Naive thymus-derived CD4-positive, alpha-beta T cell (primary cell): ENCODE measurements at places on chromosomes 16 and 17. TPM values are rescaled to one million over a fixed set of nuclear protein-coding genes. Genes with fewer than 3 reads are reported as not detected.

- no peaks in the 10 kb centered on the region for H3K27me3 ChIP-seq
- no peaks in the 10 kb centered on the region for H3K36me3 ChIP-seq
- H3K4me3 ChIP-seq: no peak overlapping the region
- no peaks in the 10 kb centered on the region for H3K4me1 ChIP-seq
These were observed 73.0 kb upstream of the CNTNAP4 start for GRCh38 chr16:76204249-76204648.

GRCh38 chr17:58310511-58311428, 17.8 kb downstream of the TSPOAP1 start:
- H3K27me3 ChIP-seq: no peaks in the 10 kb centered on the region
- no peaks in the 10 kb centered on the region for H3K4me1 ChIP-seq
- no peak overlapping the region for H3K27ac ChIP-seq
- H3K36me3 ChIP-seq: peaks cover 3% of the 10 kb centered on the region
- H3K4me3 ChIP-seq: no peak overlapping the region
- no peak for DNase-seq

- H3K36me3 ChIP-seq: no peaks in the 10 kb centered on the region
- H3K4me1 ChIP-seq: no peaks in the 10 kb centered on the region
- H3K27me3 ChIP-seq: no peaks in the 10 kb centered on the region
- no peak overlapping the region for H3K4me3 ChIP-seq
- no peak overlapping the region for H3K27ac ChIP-seq
These were observed 96.6 kb downstream of the METRNL start for GRCh38 chr17:83175822-83176622.

GRCh38 chr16:2520097-2520783, at the start of gene AMDHD2:
TSS of gene AMDHD2 (plus strand) at chr16:2520371. CDS start at chr16:2520459, 88 bp downstream.
- no peaks in the 10 kb centered on the region for H3K27me3 ChIP-seq
- DNase-seq: peak; percentile 86
- H3K4me3 ChIP-seq: peak within 1 kb of the TSS; percentile 55
- H3K4me1 ChIP-seq: peaks cover 29% of the 10 kb centered on the region

- no peaks in the 10 kb centered on the region for H3K4me1 ChIP-seq
- peaks cover 48% of the 10 kb centered on the region for H3K36me3 ChIP-seq
- H3K27ac ChIP-seq: no peak overlapping the region
- no peak for DNase-seq
- no peaks in the 10 kb centered on the region for H3K27me3 ChIP-seq
- H3K4me3 ChIP-seq: no peak overlapping the region
These were observed 5.1 kb downstream of the GDPD3 start for GRCh38 chr16:30108059-30108850.

- no peaks in the 10 kb centered on the region for H3K36me3 ChIP-seq
- no peak overlapping the region for H3K27ac ChIP-seq
- no peaks in the 10 kb centered on the region for H3K27me3 ChIP-seq
- no peaks in the 10 kb centered on the region for H3K4me1 ChIP-seq
- DNase-seq: no peak
- no peak overlapping the region for H3K4me3 ChIP-seq
These were observed 27.7 kb upstream of the SLC46A1 start for GRCh38 chr17:28433721-28434120.

GRCh38 chr16:53054670-53055485, at the start of gene CHD9:
TSS of gene CHD9 (plus strand) at chr16:53054991. CDS start at chr16:53156090, 101,099 bp downstream.
- peak within 1 kb of the TSS; percentile 36 for H3K27ac ChIP-seq
- H3K27me3 ChIP-seq: no peaks in the 10 kb centered on the region
- peaks cover 9% of the 10 kb centered on the region for H3K4me1 ChIP-seq
- no peaks in the 10 kb centered on the region for H3K36me3 ChIP-seq
- peak; percentile 59 for DNase-seq

DNA sequence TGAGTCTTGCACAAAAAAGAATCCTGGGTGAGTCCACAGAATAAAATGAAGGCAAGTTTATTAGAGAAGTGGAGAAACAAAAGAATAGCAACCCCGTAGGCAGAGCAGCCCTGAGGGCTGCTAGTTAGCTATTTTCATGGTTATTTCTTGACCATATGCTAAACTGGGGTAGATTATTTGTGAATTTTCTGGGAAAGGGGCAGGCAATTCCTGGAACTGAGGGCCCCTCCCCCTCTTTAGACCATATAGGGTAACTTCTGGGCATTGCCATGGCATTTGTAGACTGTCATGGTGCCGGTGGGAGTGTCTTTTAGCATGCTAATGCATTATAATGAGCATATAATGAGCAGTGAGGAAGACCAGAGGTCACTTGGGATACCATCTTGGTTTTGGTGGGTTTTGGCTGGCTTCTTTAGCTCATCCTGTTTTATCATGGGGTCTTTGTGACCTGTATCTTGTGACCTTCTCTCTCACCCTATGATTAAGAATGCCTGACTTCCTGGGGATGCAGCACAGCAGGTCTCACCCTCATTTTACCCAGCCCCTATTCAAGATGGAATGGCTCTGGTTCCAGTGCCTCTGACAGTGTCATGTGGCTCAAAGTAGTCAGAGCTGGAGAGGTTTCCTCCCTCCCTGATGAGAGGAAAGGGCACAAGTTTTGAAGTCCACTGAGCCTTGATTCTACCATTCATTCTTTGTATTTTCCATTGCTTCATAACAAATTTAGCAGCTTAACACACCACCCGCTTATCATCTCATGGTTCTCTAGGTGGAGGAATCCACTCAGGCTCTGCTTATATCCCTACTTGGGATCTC, 55.7 kb upstream of the LGALS9 start:
- no peaks in the 10 kb centered on the region for H3K27me3 ChIP-seq
- no peak overlapping the region for H3K27ac ChIP-seq
- DNase-seq: no peak
- H3K36me3 ChIP-seq: no peaks in the 10 kb centered on the region

DNA sequence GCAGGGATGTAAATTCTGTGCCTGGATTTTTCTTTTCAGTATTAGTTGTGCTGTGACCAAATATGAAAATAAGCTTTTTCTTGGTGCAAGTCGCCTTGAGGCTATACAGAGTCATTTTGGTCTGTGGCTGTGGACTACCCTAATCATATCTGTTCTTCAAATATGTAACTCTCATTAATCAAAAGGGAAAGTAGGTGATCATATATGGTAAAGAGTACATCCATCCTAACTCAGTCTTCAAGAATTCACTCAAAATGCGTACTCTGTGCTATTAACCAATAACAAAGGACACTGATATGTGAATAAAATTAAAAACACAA, 2.6 kb downstream of the CPD start:
- no peak overlapping the region for H3K27ac ChIP-seq
- no peak for DNase-seq
- H3K27me3 ChIP-seq: no peaks in the 10 kb centered on the region

- no peak overlapping the region for H3K27ac ChIP-seq
- no peaks in the 10 kb centered on the region for H3K36me3 ChIP-seq
- no peaks in the 10 kb centered on the region for H3K27me3 ChIP-seq
- H3K4me3 ChIP-seq: no peak overlapping the region
These were observed 30.8 kb downstream of the VWA3A start for GRCh38 chr16:22123146-22123545.

- DNase-seq: no peak
- H3K27me3 ChIP-seq: no peaks in the 10 kb centered on the region
- no peaks in the 10 kb centered on the region for H3K36me3 ChIP-seq
- H3K27ac ChIP-seq: no peak overlapping the region
- no peaks in the 10 kb centered on the region for H3K4me1 ChIP-seq
- no peak overlapping the region for H3K4me3 ChIP-seq
These were observed 20.8 kb downstream of the WDR45B start for GRCh38 chr17:82627405-82627804.

GRCh38 chr17:64117981-64118979, 11.7 kb downstream of the ERN1 start:
- no peaks in the 10 kb centered on the region for H3K27me3 ChIP-seq
- H3K4me3 ChIP-seq: no peak overlapping the region
- no peaks in the 10 kb centered on the region for H3K36me3 ChIP-seq
- H3K4me1 ChIP-seq: peaks cover 28% of the 10 kb centered on the region
- no peak overlapping the region for H3K27ac ChIP-seq

DNA sequence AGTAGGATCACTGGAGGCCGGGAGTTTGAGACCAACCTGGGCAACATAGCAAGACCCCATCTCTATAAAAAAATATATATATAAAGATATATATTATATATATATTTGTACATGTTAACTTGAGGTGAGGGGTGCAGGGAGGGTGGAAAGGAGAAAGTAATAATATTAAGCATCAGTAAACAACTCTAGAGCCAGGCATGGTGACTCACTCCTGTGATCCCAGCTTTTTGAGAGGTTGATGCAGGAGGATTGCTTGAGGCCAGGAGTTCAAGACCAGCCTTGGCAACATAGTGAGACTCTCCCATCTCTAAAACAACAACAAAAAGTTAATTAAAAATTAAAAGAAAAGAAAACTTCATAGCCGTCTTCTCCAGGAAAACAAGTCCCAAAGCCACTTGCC, 61.7 kb upstream of the SMURF2 start:
- no peaks in the 10 kb centered on the region for H3K36me3 ChIP-seq
- no peaks in the 10 kb centered on the region for H3K4me1 ChIP-seq
- no peak overlapping the region for H3K27ac ChIP-seq

DNA sequence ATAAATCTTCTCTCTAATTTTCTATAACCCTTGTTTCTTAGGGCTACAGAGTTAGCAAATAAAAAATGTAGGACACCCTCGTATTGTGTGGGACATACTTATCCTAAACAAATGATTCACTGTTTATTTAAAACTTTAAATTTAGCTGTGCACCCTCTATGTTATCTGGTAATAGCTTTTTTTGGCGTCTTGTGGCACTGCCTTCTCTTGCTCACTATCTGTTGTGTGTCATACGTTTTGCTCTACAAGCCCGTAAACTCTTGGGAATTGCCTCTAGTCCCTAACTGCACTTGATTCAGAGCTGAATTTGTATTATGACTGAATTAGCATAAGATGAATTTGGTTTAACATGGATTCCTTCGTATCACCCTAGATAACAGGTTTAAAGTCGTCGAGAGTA, 144.3 kb upstream of the MYOCD start:
- no peak for DNase-seq
- H3K36me3 ChIP-seq: no peaks in the 10 kb centered on the region
- no peaks in the 10 kb centered on the region for H3K27me3 ChIP-seq
- no peaks in the 10 kb centered on the region for H3K4me1 ChIP-seq
- no peak overlapping the region for H3K4me3 ChIP-seq

- no peak overlapping the region for H3K4me3 ChIP-seq
- no peaks in the 10 kb centered on the region for H3K36me3 ChIP-seq
- DNase-seq: no peak
- no peaks in the 10 kb centered on the region for H3K4me1 ChIP-seq
- H3K27ac ChIP-seq: no peak overlapping the region
- H3K27me3 ChIP-seq: peaks cover 15% of the 10 kb centered on the region
These were observed 1.7 kb downstream of the OTOP3 start for GRCh38 chr17:74937064-74938051.

GRCh38 chr16:3096362-3096761, 2.7 kb downstream of the ZSCAN10 start:
- DNase-seq: no peak
- no peaks in the 10 kb centered on the region for H3K36me3 ChIP-seq
- H3K4me1 ChIP-seq: peaks cover 36% of the 10 kb centered on the region
- peak overlapping the region; percentile 44 for H3K27ac ChIP-seq
- H3K27me3 ChIP-seq: no peaks in the 10 kb centered on the region

GRCh38 chr17:80619535-80620235, 75.0 kb downstream of the RPTOR start:
- H3K4me1 ChIP-seq: peaks cover 11% of the 10 kb centered on the region
- no peak overlapping the region for H3K27ac ChIP-seq

- H3K27ac ChIP-seq: no peak overlapping the region
- no peak for DNase-seq
- H3K4me1 ChIP-seq: no peaks in the 10 kb centered on the region
- H3K27me3 ChIP-seq: no peaks in the 10 kb centered on the region
- H3K36me3 ChIP-seq: no peaks in the 10 kb centered on the region
These were observed 226.7 kb upstream of the HSBP1 start for GRCh38 chr16:83581082-83581481.

DNA sequence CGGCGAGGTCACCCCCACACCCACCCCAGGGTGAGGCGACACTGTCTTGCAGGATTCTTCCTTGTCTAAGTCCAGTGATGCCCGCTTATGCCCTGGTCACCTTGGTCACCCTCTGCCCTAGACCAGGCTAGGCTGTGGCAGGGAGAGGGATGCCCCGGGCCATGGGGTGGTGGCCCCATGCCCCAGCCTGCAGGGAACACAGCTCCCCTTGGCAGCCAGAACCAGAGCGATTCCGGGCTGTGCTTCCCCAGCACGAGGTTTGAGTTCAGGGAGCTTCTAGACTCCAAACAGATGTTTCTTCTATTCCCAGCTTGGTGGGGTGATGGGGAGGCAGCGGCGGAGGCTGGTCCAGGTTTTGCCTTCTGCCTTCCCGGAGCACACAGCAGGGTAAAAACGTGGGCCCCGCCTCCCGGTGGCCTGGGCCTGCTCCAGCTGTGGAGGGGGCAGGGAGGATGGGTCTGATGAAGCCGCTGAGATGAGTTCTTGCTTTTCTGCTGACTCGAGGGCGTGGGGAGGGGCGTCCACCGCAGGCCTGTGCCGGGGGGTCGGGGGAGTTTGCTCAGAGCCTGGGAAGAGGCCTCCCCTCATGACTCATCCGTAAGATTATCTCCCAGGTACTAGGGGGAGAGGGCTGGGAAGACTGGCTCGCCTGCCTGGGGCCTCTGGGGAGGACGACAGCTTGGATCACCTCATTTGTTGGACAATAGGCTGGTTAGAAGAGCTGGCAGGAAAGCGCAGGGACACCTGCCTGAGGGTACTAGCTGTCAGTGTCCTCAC, 15.4 kb downstream of the SMTNL2 start:
- H3K4me1 ChIP-seq: no peaks in the 10 kb centered on the region
- no peaks in the 10 kb centered on the region for H3K36me3 ChIP-seq
- H3K27me3 ChIP-seq: no peaks in the 10 kb centered on the region
- H3K4me3 ChIP-seq: no peak overlapping the region
- no peak for DNase-seq

DNA sequence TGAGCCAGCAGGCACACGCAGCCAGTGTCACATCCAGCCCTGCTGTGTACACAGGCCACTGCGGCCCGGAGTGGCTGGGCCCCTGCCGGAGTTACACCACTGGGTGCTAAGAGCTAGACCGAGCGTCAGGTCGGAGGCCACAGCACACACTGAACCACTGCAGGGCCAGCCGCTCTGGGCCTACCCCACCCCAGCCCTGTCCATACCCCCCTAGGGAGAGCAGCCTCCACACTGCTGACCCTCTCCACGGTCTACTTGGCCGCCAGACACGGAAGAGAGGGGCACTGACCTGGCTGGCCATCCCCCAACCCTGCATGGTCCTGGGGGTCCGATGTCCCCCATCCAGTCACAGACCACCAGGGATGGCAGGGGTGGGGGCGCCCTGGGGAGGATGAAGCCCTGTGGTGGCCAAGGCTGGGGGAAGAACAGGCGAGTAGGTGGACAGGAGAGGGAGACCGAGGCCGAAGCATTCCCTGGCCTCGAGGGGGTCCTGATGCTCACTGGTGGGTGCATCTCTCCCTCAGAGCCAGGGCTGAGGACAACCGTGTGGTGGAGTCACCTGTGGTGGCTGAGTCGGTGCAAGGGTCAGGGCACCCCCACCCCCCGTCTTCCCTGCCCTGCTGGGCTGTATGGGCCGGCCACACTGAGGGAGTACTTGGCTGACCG, 34.9 kb upstream of the ZC3H18 start:
- no peaks in the 10 kb centered on the region for H3K4me1 ChIP-seq
- H3K27ac ChIP-seq: peak overlapping the region; percentile 51
- no peaks in the 10 kb centered on the region for H3K36me3 ChIP-seq
- H3K27me3 ChIP-seq: no peaks in the 10 kb centered on the region
- H3K4me3 ChIP-seq: peak overlapping the region; percentile 33
- no peak for DNase-seq

Gene TSR1
- 22.9 TPM for total RNA-seq

Gene PRSS36
- 0.69 TPM for total RNA-seq

Gene ZNF624
- 3.8 TPM for total RNA-seq

Gene ARHGAP44
- total RNA-seq: not detected

Gene PLCG2
- total RNA-seq: 85.8 TPM

Gene C16orf96
- total RNA-seq: 0.70 TPM

Gene SLC16A11
- 1.4 TPM for total RNA-seq

Gene TNS4
- total RNA-seq: 1.3 TPM

Gene CEP112
- total RNA-seq: 0.76 TPM

Gene HCFC1R1
- 13.4 TPM for total RNA-seq

Gene CLDN6
- not detected for total RNA-seq
